ENCODE measurements at places on chromosomes 1 and 21.

- H3K4me3 ChIP-seq = no peak overlapping the region
- DNase-seq = no peak
- H3K27me3 ChIP-seq = no peaks in the 10 kb centered on the region
- no peak overlapping the region for H3K27ac ChIP-seq
- peaks cover 4% of the 10 kb centered on the region for H3K4me1 ChIP-seq
- no peaks in the 10 kb centered on the region for H3K36me3 ChIP-seq
Measured at GRCh38 chr1:198893141-198893540, 254.3 kb downstream of the PTPRC start.

GRCh38 chr1:236207569-236207968 lies 65.2 kb downstream of the GPR137B start:
- H3K36me3 ChIP-seq = peaks cover 56% of the 10 kb centered on the region
- H3K4me3 ChIP-seq = no peak overlapping the region
- H3K27me3 ChIP-seq = no peaks in the 10 kb centered on the region
- H3K27ac ChIP-seq = no peak overlapping the region

- DNase-seq = no peak
- no peaks in the 10 kb centered on the region for H3K4me1 ChIP-seq
Measured at GRCh38 chr1:84985365-84985764, 11.5 kb downstream of the MCOLN2 start.

- peaks cover 13% of the 10 kb centered on the region for H3K36me3 ChIP-seq
- H3K27me3 ChIP-seq = peaks cover 46% of the 10 kb centered on the region
- peaks cover 5% of the 10 kb centered on the region for H3K4me1 ChIP-seq
Measured at GRCh38 chr1:160979286-160979685, 24.7 kb upstream of the ITLN2 start.

- no peak overlapping the region for H3K27ac ChIP-seq
- peaks cover 2% of the 10 kb centered on the region for H3K27me3 ChIP-seq
- no peaks in the 10 kb centered on the region for H3K4me1 ChIP-seq
- H3K36me3 ChIP-seq = no peaks in the 10 kb centered on the region
Measured at GRCh38 chr1:70038025-70038424, 167.4 kb downstream of the LRRC40 start.

DNA sequence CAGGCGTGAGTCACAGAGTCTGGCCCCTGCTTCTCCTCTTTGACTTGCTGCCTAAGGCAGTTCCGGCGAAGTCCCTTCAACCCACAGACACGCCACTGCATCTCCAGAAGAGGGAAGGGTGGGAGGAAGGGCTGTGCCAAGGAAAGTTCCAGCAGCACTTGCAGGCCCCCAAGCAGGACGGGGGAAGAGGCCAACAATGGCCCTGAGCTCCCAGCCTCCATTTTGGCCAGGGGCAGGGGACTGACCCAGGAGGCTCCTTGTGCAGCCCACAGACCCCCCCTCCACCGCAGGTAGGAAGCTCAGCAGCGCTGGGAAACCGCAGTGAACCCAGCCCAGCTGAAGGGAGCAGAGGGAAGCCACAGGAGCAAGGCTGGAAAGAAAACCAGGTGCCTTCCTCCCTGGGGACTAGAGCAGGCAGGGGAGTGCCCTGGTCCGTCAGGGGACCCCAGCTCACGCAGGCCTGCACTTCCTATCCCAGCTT lies 35.4 kb downstream of the ACOT7 start:
- no peak for DNase-seq
- peaks cover 42% of the 10 kb centered on the region for H3K4me1 ChIP-seq
- H3K27ac ChIP-seq = no peak overlapping the region
- no peak overlapping the region for H3K4me3 ChIP-seq
- peaks cover 3% of the 10 kb centered on the region for H3K36me3 ChIP-seq

DNA sequence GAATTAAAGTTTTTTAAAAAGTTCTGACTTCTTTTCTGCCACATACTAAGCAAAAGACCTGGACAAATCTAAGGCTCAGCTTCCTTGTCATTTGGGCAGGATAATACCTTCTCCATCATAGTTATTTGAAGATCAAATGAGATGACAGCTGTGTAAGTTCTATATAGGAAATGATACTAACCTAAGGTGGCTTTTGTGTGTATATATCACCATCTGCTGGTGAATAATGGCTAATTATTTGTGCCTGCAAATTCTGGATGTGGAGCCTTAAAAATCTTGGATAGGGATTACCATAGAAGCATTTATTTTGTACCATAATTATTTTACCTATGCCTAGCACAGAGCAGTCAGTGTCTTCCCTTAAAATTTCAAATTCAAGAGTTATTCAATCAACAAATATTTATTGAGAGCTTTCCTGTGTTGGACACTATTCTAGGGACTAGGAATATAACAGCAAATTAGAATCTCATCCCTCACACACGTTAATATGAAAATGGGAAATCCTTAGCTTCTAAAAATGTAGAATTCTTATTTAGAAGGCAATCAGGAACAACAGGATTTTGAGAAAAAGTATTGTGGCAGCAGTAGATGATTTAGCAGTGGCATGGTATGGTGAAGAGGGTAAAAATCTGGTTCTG lies 89.8 kb downstream of the TMEM200B start:
- DNase-seq = no peak
- no peak overlapping the region for H3K27ac ChIP-seq
- H3K36me3 ChIP-seq = peaks cover 54% of the 10 kb centered on the region
- no peaks in the 10 kb centered on the region for H3K4me1 ChIP-seq

- no peak for DNase-seq
- no peak overlapping the region for H3K4me3 ChIP-seq
- no peaks in the 10 kb centered on the region for H3K27me3 ChIP-seq
Measured at GRCh38 chr1:66916320-66916719, 8.3 kb downstream of the DNAI4 start.

Measured in nephron progenitor cell (in vitro differentiated cells).